OCI-LY7 (cell line): ENCODE measurements at places on chromosomes 16 and 17.

DNA sequence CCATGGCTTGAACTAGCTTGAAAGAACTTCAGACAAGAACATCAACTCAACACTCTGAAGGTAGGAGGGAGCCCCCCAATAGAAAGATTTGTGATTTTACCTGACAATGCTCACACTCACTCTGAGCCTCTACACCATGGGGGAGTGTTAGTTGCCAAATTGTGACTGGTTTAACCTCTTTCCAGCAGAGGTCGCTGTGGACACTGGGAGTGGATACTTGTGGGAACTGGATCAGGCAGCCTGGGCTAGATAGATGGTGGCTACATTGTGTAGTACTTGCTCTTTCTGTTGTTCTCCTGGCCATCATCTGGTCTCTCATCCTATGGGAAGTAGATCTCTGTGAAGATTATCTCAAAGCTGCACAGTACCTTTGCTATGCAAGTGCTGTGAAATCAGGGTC is 2.9 kb downstream of the SMPD3 start:
- peak; percentile 79 for DNase-seq

DNA sequence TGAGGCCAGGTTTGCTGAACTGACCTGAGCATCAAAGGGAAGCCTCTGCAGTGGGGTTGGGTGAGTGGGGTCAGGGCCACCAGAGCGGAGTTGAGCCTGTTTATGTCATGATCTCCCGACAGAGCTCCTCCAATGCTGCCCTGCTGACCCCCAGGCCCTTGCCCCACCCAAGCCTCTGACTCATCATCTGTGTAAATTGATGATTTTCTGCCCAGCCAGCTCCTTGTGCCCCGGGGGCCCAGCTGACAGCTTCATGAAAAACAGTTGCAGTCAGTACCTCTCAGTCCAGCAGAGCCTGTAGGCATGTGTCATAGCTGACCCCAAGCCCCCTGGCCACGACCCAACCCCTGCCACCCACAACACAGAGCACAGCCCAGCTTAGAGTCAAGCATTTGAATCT is 134.9 kb downstream of the CCT6B start:
- DNase-seq: no peak

DNA sequence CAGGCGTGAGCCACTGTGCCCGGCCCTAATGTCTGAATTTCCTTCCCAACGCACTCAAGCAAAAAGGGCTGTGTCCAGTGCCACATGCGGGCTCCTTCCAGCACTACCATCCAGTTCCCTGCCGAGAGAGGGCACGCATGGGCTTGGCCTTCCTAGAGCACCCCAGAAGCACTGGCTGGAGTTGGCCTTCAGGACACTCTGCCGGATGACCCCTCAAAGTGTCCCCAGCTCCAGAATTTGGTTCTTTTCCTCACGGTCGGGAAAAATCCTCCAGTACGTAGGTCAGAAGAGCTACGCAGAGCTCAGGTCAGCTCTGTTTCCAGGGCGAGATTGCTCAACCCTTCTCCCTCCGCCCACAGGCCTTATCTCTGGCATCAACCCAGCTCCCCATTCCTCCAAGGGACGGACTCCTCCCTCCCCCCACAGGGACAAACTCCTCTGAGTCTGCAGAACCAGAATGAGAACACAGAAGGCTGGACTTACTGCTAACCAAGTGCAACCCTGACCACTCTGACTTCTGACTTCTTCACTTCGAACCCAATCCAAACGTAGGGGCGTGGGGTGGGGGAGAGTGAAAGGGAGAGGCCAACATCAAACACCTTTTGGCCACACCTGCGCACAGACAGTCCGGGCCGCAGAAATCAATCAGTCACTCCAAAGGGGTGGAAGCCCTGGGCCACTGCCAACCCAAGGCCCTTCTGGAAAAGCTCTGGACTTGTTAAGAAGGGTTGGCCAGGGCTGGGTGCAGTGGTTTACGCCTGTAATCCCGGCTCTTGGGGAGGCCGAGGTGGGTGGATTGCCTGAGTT is 3.6 kb downstream of the CDC42EP4 start:
- DNase-seq: no peak

DNA sequence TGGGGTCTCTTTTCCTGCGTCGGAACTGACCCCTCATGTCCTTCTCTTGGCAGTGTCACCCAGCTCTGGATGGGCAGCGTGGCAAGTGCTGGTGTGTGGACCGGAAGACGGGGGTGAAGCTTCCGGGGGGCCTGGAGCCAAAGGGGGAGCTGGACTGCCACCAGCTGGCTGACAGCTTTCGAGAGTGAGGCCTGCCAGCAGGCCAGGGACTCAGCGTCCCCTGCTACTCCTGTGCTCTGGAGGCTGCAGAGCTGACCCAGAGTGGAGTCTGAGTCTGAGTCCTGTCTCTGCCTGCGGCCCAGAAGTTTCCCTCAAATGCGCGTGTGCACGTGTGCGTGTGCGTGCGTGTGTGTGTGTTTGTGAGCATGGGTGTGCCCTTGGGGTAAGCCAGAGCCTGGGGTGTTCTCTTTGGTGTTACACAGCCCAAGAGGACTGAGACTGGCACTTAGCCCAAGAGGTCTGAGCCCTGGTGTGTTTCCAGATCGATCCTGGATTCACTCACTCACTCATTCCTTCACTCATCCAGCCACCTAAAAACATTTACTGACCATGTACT is 13.2 kb downstream of the IGFBP4 start:
- no peak for DNase-seq

- peak; percentile 61 for DNase-seq
Measured at GRCh38 chr17:81665205-81666091, 957 bp downstream of the OXLD1 start.

GRCh38 chr16:23434380-23434779 is 18.6 kb downstream of the COG7 start:
- DNase-seq: peak; percentile 78

DNA sequence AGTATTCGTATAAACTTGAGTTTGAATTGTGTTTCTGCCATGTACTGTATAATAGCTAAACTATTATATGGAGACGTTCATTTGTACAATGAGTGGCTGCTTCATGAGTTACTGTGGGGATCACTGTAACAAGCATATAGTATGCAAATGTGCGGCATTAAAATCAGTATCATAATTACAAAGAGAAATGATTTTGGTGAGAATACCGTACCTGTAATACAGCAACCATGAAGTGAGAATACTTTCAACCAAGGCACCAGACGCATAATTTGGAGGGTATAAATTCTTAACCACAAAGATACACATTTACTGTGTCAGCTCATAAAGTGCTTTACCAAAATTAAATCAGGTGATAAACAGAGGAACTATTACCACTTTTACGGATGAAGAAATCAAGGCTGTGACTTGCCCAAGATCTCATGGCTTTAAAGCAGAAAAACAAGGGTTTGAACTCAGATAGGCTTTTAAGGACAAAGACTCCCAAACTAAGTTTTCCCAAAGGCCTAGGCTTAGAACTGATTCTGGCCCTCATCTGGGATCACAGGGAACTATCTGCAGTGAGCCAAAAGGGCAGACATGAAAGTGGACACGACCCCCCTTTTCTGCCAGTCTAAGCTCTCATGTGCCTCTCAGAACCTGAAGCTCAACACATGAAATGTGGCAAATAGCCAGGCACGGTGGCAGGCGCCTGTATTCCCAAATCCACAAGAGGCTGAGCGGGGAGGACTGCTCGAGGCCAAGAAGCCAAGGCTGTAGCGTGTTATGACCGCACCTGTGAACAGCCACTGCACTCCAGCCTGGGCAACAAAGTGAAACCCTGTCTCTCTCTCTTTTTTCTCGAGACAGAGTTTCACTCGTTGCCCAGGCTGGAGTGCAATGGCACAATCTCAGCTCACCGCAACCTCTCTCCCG is 6.4 kb downstream of the RPS15A start:
- no peak for DNase-seq

GRCh38 chr16:78628461-78629045 is 529.1 kb downstream of the WWOX start:
- DNase-seq: no peak

GRCh38 chr17:50426814-50427787 is 1.1 kb downstream of the ACSF2 start:
- DNase-seq: peak; percentile 73

DNA sequence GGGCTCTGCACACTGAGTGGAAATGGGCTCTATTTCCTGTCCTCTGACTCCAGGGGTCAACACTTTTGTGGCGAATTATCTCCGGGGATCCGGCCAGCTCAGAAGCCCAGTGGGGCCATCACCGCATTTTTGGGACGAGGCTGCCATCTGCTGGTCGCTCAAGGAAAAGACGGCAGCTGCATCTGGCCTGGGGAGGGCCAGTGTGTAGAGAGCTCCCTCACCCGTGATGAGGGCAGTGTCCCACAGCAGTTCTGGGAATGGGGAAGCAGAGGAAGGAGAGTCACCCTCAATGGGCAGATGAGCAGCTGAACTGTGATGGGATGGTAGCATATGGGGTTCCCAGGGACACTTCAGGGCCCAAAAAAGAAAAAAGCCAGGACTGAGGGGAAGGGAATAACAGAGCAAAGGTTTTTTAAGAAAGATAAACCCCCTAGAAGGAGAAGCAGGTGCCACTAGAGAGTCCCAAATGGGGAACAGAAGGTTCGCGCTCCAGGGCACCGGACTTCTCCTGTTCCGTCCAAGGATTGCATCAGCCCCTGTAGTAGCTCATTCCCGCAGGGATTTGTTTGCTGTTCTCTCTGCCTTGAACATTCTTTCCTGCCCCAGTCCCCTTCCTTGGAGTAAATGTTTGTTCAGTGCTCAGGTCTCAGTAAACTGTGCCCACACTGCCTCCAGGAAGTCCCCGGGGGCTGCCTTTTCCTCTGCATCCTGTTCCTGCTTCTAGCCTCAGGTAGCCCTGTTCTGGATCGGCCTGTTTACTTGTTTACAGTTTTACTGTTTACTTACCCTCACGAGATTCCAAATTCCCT is 9.3 kb upstream of the ABCC12 start:
- peak; percentile 53 for DNase-seq

DNA sequence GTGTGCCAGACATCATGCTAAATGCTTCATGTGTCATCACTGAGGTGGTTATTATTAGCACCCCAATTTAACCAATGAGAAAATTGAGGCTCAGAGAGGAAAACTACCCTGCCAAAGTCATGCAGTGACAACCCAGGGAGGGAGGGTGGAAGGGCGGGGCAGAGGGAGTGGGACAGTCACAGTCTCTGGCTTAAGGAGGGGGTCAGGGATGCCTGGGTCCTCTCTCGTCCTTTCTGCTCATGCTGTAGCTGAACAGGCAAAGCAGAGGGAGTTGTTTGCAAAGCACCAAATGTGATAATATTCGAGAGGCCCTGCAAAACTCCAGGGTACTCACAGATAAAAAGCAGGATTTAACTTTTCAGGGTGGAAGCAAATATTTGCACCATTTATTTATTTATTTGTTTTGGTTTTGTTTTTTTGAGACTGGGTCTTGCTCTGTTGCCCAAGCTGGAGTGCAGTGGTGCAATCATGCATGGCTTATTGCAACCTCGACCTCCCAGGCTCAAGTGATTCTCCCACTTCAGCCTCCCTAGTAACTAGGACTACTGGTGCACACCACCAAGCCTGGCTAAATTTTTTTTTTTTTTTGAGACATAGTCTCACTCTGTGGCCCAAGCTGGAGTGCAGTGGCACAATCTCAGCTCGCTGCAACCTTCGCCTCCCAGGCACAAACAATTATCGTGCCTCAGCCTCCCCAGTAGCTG is 47.9 kb upstream of the NKD1 start:
- DNase-seq: no peak

- DNase-seq: peak; percentile 29
Measured at GRCh38 chr16:83843657-83844056, 35.9 kb downstream of the HSBP1 start.

DNA sequence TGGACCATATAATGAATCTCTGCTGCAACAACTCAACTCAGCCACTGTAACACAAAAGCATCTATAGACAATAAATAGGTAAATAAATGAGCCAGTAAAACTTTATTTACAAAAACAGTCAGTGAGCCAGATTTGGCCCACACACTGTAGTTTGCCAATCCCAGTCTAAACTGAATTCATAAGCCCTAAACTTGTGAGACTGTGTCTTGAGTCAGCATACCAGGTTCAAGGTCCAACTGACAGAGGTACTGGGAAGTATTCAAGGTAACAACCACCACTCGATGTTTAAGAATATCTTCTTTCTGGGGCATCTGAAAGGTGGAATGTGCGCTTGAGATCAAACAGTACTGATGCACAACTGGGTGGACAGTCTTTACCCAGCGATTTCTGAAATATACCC is 94.2 kb downstream of the HELZ start:
- no peak for DNase-seq

GRCh38 chr17:81418710-81419318 is 23.6 kb downstream of the BAHCC1 start:
- DNase-seq: no peak

DNA sequence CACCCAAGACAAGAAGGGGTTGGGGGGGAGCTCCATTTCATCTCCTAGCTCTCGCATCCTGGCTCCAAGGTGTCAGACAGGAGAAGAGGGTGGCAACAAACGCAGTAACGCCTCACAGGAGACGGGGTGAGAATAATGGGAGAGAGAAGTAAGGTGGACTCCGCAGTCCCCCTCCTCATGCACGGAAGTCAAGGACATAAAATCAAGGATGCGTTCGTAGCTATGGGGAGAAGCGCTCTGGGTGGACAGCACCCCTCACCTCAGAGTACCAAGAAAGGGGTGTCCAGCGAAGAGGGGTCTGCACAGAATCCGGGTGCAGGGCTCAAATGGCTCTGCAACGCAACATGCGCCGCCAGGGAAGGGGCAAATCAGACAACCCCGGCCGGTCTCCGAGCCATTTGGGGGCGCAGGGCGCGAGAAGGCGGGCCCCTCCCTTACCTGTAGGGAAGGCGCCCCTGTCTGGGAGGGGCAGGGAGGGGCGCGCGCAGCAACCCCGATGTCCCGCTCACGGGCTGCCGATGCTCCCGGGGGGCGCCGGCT is 555 bp downstream of the HDAC5 start:
- DNase-seq: peak; percentile 36
